ENCODE measurements at places on chromosomes 16 and 17. TPM values are rescaled to one million over a fixed set of nuclear protein-coding genes. Genes with fewer than 3 reads are reported as not detected.

CCR7 gene
- total RNA-seq = not detected

SEPTIN12 gene
- total RNA-seq = not detected

TP53TG3B gene
- total RNA-seq = not detected

APOBR gene
- total RNA-seq = not detected

DEXI gene
- 43.2 TPM for total RNA-seq
